Muscle of arm (tissue), 14 donors: ENCODE measurements at places on chromosomes 16 and 17. TPM values are rescaled to one million over a fixed set of nuclear protein-coding genes. Genes with fewer than 3 reads are reported as not detected.

GRCh38 chr16:56355221-56355620, 70.1 kb downstream of the AMFR start:
- no peak for DNase-seq

DNA sequence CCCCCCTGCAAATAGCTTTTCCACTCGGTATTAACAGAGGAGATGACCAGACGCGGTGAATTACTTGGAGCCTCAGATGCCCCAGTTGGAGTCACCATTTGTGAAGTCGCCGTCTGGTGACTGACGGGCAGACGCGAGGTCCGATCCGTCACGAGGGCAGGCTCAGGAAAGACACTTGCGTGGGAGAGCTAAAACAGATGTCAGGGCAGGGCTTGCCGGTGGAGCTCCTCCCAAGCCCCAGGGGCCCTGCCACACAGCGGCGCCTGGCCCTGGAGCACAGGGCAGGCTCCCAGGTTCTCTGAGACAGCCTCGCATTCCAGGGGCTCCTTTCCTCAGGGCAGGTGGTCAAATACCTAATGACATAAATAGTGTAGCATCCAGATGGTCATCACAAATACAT, 348.3 kb downstream of the C16orf95 start:
- no peak for DNase-seq

DNA sequence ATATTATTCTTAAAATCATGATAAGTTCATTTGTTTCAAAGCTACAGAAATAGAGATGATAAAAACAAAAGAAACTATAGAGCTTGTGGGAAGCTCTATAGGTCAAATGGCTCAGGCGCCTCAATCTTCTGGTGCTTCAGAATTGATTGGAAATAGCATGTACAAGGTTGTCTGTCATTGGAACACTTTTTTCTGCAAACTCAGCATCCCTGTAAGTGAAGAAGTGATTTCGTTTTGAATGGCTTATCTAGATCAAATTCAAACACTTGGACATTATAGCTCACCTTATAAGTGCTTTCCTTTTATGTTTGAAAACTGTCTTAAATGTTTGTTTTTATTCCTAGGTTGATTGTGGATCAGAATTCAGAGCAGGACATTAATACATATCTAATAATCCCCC, 103.7 kb downstream of the SKAP1 start:
- DNase-seq: no peak

GRCh38 chr17:3924512-3925350, 8.5 kb upstream of the P2RX1 start:
- DNase-seq: no peak

- no peak for DNase-seq
Measured at GRCh38 chr17:59260722-59261121, 40.4 kb downstream of the GDPD1 start.

DNA sequence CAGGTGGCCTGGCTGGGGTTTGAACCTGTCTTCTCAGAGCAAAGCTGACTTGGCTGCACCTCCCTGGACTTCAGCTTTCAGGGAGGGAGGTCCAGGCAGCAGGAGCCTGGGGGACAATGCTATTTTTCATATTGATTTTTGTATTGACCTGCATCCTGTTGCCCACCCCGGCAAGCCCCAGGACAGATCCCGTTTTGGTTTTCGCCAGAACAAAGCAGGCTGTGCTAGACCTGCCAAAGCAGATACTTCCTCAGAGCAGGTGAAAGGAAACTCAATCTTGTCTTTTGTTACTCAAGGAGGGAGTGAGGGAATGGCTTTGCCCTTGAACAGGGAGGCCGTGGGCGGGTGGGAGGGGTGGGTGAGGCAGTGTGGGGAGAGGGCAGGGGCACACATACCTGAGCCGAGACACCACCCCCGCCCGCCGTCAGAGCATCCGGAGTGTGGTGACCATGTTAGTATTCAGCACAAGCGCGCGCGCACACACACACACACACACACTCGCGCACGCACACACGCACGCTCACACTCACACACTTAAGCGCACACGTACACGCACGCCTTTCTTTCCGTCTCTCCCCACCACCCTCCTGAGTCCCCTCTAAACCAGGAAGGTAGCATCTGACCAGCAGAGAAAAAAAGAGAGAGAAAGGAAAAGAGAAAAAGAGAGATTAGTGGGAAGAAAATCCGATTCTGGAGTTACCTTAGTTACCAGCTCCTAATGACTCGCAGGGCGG, 59.5 kb downstream of the RAI1 start:
- DNase-seq: no peak

DNA sequence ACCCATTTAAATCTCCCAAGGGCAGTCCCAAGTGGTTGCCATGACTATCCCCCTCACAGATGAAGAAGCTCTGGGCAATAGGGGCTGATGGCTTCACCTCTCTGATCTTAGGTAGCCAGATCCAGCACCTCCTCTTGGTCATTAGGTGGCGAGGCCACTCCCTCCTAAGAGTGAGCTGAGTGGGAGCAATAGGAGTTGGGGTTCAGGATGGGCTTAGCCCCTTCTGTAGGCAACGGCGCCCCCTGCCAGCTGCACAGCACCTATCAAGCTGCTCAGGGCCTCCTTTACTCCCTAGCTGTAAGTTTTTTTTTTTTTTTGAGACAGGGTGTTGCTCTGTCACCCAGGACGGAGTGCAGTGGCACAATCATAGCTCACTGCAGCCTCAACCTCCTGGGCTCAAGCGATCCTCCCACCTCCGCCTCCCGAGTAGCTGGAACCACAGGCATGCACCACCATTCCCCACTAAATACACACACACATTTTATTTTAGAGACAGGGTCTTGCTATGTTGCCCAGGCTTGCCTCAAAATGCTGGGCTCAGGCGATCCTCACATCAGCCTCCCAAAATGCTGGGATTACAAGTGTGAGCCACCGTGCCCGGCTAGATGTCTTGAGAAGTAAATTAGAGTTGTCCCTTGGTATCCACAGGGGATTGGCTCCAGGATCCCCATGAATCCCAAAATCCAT, 3.5 kb upstream of the RRAD start:
- no peak for DNase-seq

GRCh38 chr16:56370185-56370874, 55.0 kb downstream of the AMFR start:
- DNase-seq: no peak

GRCh38 chr17:13350466-13350865, 251.3 kb downstream of the HS3ST3A1 start:
- DNase-seq: no peak

The CHRNE gene
- 2.0 TPM for polyA plus RNA-seq

The CSHL1 gene
- polyA plus RNA-seq: not detected

The HSD3B7 gene
- polyA plus RNA-seq: 9.0 TPM

The GPR139 gene
- not detected for polyA plus RNA-seq
